Urinary bladder (tissue), 4 donors: ENCODE measurements at places on chromosomes 4 and X. TPM values are rescaled to one million over a fixed set of nuclear protein-coding genes. Genes with fewer than 3 reads are reported as not detected.

The ARHGAP36 gene
- 1.0 TPM for total RNA-seq

The NOP14 gene
- 11.3 TPM for total RNA-seq

The CLDN2 gene
- total RNA-seq = not detected

The PHOX2B gene
- total RNA-seq = 3.3 TPM

The PWWP3B gene
- total RNA-seq = 4.4 TPM

The GIMD1 gene
- not detected for total RNA-seq

The H2BW2 gene
- not detected for total RNA-seq

The SOWAHB gene
- total RNA-seq = 3.9 TPM

The CTAG1B gene
- not detected for total RNA-seq

The P2RY8 gene
- total RNA-seq = 0.26 TPM

The GPRIN3 gene
- total RNA-seq = 7.2 TPM

The SMIM10 gene
- total RNA-seq = 9.6 TPM

The NAP1L2 gene
- total RNA-seq = 7.2 TPM

The BMPR1B gene
- total RNA-seq = 1.7 TPM

The PNMA6F gene
- not detected for total RNA-seq

DNA sequence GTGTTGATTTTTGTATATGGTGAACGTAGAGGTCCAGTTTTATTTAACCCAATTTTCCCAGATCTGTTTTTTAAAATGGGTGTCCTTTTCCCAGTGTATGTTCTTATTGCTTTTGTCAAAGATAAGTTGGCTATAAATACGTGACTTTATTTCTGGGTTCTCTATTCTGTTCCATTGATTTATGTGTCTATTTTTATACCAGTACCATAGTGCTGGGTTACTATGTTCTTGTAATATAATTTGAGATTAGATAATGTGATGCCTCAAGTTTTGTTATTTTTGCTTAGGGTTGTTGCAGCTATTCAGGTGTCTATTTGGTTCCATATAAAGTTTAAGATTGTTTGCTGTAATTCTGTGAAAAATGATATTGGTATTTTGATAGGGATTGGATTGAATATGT is 749.1 kb upstream of the GRIA3 start:
- DNase-seq = no peak

- no peak for DNase-seq
These were observed 37.4 kb upstream of the NLGN4X start for GRCh38 chrX:6266041-6266440.

GRCh38 chr4:77849278-77849965 is 13.2 kb upstream of the MRPL1 start:
- DNase-seq = no peak

- DNase-seq = no peak
These were observed 45.9 kb upstream of the CDKN2AIP start for GRCh38 chr4:183398298-183399125.

DNA sequence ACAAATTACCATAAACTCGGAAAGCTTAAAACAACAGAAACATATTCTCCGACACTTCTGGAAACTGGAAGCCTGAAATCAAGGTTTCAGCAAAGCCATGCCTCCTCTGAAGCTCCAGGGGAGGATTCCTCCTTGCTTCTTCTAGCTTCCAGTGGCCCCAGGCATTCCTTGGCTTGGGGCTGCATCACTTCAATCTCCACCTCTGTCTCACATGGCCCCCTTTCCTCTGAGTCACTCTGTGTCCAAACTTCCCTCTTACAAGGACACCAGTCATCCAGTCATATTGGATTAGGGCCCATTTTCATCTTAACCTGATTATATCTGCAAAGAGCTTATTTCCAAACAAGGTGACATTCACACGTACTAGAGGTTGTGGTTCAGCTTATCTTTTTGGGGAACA is 17.3 kb downstream of the PARM1 start:
- DNase-seq = no peak

- DNase-seq = no peak
These were observed 106.8 kb downstream of the EIF4E start for GRCh38 chr4:98822144-98822543.

GRCh38 chrX:20354505-20354904 is 87.8 kb upstream of the RPS6KA3 start:
- DNase-seq = no peak

GRCh38 chr4:140689623-140690022 is 66.6 kb downstream of the TBC1D9 start:
- DNase-seq = no peak

GRCh38 chrX:22746081-22746480 is 253.7 kb upstream of the DDX53 start:
- no peak for DNase-seq

DNA sequence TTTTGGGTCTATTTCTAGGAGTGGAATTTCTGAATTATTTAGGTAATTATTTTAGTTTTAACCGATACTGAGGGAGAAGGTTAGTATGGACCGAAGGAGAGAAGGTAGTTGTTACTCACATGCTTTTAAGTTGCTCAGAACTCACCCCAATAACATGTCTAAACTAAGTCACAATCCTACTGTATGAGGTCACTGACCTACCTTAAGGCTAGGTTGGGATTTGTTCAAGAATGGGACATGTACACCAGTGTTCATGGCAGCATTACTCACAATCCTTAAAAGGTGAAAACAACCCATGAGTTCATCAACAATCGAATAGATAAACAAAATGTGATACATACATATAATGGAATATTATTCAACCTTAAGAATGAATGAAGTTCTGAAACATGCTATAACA is 90.5 kb downstream of the MSN start:
- DNase-seq = no peak

DNA sequence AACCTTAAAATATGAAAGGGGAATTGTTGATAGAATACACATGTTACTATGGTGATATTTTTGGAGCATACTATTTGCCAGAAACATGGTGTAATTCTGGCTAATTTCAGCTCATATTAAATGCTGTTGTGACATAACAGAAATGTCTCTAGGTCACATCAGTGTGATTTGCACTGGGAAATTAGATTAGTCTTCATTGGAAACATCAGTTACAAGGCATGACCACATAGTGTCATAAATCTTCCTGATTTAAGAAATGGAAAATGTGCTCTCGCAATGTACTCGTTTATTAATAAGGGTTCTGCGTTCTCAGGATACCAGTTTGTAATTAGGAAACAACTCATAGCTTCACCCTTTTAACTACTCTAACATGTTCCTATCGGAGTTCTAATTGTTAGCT is 72.9 kb upstream of the GYPA start:
- DNase-seq = no peak

DNA sequence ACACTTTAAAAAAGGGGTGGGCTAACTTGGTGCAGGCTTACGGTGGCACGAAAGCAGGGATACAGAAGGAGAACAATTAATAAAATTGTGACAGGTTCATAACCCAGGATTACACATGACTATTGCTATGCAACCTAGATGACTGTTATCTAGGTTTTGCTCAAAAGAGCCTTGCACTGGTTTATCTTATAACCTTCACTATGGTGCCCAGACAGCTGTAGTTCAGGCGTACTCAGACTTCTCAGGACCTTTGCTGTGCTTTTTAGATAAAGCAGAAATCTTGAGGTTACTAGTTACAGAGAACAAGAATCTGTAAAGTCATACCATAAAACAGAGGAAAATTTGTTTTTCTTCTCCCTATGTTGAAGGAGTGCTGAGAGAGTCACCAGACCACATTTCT is 44.4 kb downstream of the UGT2A3 start:
- DNase-seq = no peak

DNA sequence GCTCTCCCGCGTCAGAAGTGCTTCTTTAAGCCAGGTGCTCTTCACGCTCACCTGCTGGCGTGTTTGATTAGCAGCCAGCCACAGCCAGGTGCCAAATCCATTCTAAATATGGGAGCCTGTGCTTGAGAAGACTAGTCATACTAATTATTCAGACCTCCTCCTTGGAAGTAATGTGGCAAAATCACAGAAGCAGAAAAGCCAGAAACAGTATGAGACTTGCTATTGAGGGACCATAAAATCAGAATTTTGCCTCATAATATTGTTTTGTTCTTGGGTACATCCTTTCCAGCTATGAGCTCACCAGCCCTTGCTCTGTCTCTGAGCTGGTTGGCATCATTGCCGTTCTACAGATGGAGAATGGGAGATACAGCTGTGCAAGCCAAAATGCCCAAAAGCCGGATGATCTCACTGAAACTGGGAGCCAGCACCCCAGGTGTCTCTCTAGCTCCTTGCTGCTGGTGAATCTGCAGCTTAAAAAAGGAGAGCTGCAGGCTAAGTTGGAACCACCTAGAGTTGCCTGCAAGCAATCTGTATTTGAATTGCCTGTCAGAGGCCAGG is 205.4 kb downstream of the SHROOM3 start:
- no peak for DNase-seq

DNA sequence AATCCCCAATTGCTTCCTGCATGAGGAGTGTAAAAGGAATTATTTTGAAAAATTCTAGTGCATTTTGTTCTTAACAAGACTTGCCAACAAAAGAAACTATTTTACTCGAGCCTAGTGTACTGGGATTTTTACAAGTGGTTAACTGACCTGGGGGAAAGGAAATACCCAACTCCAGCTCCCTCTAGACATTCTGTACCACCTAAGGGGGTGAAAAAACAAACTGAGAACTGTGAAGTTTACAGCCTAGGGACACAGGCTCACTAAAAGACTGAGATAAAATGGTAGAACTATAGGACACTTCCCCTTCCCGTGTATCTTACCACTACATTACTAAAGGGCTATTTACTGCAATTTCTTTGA is 2.6 kb upstream of the ADH5 start:
- DNase-seq = no peak

- no peak for DNase-seq
These were observed 34.1 kb upstream of the ASMTL start for GRCh38 chrX:1486749-1487361.

GRCh38 chr4:152290366-152290921 is 245.4 kb downstream of the FBXW7 start:
- no peak for DNase-seq

- no peak for DNase-seq
These were observed 132.5 kb downstream of the AFF1 start for GRCh38 chr4:87067124-87067885.

DNA sequence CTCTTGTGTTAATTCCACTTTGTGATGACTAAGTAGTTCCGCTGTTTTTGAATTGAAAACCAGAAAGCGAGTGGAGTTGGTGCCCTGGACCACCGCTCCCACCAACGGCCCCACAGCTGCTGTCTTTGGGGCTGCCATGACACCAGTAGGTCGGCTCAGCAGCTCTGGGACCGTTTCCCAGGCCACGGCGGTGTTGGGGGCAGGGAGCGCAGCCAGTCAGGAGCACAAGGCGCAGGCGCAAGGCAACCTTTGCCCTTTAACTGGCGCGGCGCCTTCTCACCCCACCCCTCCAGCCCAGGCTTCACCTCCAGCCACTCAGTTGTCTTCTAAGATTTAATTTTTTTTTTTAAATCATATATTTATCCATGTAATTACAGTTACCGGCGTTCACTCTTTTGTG is at the start of gene GK2:
Gene GK2, minus strand, starts transcription at position 166 of the 400 bp plus-strand sequence. Its CDS starts 28 bp downstream, at position 138.
- DNase-seq = no peak

DNA sequence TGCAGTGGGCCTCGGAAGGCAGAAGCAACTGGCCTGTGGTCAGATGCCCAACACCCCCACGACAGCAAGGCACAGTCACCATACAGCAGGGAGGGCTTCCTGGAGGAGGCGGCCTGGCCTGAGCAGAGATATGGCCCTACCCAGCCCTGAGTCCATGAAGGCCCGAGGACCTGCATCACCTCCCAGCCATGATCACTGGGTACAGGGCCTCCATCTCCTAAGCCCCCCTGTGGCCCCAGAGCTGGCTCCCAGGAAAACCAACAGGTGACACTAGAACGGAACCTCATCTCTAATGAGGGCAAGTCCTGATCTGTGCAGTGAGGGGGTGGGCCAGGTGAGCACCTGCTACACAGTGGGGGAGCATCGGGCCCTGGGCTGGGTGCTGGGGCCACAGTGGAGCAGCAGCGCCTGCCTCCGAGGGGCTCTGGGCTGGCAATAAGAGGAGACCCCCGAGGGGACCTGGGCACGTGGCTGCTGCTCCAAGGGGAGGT is 26.2 kb upstream of the MXD4 start:
- DNase-seq = no peak

- no peak for DNase-seq
These were observed 84.6 kb downstream of the NDST4 start for GRCh38 chr4:115028682-115029410.

- DNase-seq = no peak
These were observed 26.5 kb downstream of the RASSF6 start for GRCh38 chr4:73593631-73594241.

DNA sequence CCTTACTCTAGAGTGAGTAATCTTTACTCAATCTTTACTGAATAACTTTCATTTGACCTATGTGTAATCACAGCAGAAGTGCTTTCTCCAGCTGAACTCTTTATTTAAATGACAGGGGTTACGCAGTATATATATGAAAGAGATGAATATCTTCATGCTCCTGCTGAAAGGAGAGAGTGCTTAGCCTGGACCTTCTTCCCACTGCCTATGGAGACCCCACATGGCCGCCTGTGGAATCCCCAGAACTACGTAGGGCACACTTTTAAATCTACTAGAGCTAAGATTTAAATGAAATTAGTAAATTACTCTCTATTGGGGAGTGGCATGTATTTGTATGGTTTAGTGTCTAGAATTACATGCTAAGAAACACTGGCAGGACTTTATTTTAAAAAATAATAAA is 391.2 kb downstream of the ANKRD50 start:
- DNase-seq = no peak

DNA sequence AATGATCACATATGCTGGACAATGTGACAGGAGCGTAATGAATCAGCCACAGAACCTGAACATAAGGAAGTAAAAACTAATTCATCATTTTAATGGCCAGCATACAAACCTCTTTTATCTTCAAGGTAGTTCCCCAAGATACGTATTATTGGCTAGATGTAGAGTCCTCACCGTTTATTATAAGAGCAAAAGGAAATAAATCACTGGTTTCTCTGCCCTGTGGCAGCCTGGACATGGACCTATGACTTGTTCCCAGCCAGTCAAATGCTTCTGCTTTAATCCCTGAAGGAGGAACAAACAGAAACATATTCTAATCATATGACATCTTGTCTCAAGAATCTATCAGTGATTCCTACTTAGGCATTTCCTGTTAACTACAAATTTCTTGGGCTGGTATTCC is 86.8 kb upstream of the FAM241A start:
- DNase-seq = no peak

DNA sequence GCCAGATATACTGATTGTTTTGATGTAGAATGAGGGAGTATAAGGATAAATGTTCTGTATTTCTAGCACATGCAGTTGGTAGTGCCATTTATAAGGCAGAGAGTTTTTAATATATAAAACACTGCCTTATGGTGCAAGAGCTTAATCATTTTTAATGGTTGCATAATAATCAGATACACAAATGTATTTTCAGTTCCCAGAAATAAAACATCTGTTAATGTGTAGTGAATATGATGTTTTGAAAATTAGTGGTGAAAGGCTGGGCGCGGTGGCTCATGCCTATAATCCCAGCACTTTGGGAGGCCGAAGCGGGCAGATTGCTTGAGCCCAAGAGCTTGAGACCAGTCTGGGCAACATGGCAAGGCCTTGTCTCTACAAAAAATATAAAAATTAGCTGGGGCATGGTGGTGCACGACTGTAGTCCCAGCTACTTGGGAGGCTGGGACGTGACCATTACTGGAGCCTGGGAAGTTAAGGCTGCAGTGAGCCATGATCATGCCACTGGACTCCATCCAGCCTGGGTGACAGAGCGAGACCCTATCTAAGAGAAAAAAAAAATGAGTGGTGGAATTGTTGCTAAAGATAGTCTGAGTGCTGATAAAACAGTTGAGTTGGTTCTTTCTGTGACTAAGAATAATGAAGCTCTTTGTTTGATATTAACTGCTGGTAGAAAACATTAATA is 29.3 kb downstream of the CLCN3 start:
- no peak for DNase-seq
